ENCODE measurements at places on chromosomes 2 and 18.
A peak's percentile ranks its signal among the peaks of the same experiment; 100 is the strongest.

GRCh38 chr2:236825989-236826510 is 256.4 kb downstream of the ACKR3 start:
- DNase-seq = no peak

GRCh38 chr18:68985172-68985820 is 187.4 kb downstream of the CCDC102B start:
- no peak for DNase-seq

DNA sequence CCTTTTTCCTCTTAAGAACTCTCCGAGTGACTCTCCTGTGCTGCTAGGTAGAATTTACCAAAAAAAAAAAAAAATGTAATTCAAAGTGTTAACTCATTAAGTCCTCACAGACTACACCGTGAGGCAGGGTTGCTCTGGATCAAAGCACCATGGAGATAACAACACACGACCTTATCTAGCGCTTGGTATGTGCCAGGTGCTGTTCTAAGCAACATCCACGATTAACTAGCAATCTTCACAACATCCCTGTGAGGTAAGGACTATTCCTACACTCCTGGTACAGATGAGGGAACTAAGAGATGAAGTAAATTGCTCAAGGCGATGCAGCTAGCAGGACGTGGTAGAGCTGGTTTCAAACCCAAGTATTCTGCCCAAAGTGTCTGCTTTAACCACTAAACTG is 1.8 kb downstream of the MOGAT1 start:
- DNase-seq = no peak

DNA sequence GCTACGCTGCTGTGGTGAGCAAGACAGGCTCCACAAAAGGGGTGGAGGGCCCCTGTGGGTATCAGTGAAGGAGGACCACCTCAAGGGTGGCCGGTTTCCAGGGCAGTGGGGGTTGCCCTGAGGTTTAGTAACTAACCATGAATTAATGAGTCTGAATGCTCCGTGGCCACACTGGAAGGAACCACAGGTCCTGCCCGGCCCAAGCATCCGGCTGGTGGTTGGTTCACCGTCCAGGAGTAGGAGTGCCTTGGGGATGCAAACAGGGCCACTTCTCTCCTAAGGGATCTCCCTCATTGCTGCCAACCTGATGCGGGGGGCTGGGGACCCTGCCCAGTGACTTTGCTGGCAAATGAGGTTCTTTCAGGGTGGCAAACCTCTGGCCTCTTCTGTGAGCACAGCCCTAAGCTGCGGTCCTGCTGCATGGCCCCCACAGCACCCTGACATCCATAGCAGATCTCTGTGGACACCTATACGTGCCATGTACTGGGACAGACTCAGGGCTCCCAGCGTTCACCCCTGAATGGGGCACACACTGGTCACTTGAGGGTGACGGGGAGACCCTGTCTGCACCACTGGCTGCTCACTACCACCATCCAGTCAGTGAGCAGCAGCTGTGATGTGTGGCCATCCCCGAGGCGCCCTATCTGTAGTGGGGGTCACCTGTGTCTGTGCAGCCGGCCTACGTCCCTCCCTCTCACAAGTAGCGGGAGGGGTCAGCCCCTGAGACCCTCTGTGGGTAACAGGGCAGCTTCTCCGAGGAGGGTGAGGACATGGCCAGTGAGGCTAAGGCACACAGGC is 41.6 kb downstream of the HS6ST1 start:
- DNase-seq = no peak

GRCh38 chr18:3186678-3187658 is 32.8 kb downstream of the MYOM1 start:
- peak; percentile 36 for DNase-seq

DNA sequence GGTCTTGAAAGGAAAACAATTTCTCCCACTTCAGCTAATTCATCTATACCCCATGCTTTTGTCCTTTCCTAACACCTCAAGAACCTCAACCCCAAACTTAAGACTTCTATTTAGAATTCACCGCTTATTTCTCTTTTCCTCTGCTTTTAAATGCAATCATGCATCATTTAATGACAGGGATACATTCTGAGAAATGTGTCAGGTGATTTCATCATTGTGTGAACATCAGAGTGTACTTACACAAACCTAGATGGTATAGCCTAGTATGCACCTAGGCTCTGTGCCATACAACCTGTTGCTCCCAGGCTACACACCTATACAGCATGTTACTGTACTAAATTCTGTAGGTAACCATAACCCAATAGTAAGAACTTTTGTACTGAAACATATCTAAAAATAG is 22.9 kb downstream of the ARL5A start:
- DNase-seq = no peak

DNA sequence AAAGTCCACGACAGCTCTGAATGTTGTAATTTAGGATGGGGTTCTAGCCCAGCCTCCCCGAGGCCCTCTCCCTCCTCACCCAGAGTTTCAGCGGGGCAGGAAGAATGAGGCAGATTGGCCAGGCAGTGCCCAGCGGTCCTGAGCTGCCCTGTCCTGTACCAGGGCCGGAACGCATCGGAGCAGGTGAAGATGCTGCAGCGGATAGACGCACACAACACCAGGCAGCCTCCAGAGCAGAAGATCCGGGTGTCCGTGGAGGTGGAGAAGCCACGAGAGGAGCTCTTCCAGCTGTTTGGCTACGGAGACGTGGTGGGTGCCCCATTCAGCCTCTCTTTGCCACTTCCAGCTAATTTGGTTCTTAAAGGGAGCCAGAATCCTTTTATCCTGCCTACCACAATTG is 10.8 kb downstream of the KHK start:
- DNase-seq = no peak

DNA sequence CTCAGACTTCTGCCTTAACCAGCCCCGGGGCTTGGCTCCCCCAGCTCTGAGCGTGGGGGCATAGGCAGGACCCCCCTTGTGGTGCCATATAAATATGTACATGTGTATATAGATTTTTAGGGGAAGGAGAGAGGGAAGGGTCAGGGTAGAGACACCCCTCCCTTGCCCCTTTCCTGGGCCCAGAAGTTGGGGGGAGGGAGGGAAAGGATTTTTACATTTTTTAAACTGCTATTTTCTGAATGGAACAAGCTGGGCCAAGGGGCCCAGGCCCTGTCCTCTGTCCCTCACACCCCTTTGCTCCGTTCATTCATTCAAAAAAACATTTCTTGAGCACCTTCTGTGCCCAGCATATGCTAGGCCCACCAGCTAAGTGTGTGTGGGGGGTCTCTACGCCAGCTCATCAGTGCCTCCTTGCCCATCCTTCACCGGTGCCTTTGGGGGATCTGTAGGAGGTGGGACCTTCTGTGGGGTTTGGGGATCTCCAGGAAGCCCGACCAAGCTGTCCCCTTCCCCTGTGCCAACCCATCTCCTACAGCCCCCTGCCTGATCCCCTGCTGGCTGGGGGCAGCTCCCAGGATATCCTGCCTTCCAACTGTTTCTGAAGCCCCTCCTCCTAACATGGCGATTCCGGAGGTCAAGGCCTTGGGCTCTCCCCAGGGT is 5.5 kb downstream of the CTDSP1 start:
- DNase-seq = no peak

- no peak for DNase-seq
Measured at GRCh38 chr18:58490238-58490637, 138.7 kb downstream of the ALPK2 start.

DNA sequence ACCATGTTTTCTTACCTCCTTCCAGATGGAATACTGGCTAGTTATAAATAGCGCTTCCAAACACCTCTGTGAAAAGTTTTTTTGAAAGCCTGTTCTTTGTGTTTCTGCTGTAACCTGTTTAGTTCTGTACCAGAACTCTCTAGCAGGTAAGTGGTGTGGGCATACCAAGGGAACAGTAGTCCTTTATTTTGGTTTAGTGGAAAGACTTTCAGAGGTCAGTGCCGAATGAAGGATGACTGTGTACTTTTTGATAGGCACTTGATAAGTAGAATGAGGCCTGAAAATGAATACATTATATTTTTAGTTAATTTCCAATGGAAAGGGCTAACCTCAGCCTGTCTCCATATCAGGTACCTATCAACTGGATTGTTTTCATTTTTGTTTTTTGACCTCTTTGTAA is 27.6 kb upstream of the ASB1 start:
- no peak for DNase-seq

DNA sequence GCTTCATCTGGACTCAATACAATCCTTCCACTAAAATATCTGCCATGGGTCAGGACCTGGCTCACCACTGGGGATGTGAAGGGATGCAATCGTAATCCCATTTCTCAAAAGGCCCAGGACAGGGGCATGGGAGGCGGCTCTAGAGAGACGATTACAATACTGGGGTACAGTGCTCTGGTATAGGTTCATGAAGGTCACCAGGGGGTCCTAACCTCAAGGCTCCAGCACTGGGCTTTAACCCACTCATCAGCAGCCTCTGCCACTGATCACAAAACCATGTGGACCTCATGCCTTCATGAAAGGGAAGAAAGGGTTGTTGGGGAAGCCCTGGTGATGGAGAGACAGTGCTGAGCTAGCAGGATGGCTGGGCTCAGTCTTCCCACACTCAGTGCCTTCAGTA is 48.8 kb downstream of the ADD2 start:
- no peak for DNase-seq

DNA sequence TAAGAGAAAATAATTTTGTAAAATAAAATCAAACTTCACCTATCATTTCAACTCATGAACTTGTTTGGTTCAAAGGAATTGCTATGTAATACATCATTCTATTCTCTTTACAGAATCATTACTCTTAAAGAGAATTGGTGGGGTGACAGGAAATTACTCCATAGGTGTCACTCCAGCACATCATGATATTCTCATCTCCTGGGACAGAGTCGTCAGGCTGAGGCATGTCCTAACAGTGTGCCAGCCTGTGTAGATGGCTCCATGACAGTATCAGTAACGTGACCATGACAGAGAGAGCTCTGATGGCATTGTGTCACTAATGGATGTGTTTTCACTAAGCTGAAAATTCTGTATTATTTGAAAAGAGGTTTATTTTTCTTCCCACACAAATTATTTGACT is 13.9 kb downstream of the SPATS2L start:
- no peak for DNase-seq

GRCh38 chr18:4236940-4237663 is 218.0 kb downstream of the DLGAP1 start:
- no peak for DNase-seq

DNA sequence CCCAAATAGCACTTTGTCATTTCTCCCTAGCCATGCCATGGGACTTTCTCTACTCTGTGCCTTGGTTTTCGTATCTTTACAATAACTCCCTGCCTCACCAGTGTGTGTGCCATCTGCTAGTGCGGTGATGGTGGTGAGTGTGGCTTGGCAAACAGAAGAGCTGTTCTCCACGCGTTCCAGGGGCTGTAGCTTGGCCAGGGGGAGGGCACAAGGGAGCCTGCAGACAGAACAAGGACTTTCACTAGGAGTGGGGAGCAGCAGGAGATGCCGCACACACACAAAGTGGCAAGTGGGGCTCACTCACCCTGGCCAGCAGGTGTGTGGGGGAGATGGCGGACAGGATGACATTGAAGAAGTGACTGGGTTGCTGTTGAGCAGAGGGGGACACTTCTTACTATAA is 196.9 kb downstream of the HAUS1 start:
- DNase-seq = no peak

DNA sequence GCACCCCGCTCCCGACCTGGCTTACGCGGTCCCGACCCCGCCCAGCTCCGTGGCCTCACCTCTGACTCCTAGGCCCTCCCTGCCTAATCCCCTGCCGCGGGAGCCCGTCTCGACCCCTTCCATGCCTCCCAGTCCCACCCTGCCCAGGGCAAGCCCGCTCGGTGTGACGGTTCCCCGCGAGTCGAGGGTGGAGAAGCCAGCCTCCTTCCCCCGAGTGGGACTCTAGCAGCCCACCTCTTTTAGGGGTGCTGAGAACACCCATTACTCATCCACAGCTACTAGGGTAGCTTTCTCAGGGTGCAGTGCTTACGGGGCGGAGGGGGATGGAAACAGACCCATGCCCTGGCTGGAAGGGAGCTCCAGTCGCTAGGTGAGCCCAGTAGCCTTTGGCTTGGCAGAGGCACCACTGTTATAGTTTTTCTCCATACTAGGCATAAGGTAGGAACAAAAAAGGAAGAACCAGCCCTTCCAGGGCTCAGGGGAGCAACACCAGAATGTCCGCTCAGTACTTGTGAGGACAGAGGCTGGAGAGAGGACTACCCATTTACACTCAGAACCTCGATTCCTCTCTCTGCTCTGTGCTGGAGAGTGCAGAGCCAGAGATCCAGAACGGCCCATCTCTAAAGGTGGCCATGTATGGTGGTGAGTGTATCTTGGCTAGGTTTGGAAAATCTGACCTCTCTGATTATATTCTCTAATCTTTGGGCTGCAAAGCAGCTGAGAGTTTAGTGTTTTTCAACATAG is 606 bp downstream of the AGBL5 start:
- DNase-seq = no peak

DNA sequence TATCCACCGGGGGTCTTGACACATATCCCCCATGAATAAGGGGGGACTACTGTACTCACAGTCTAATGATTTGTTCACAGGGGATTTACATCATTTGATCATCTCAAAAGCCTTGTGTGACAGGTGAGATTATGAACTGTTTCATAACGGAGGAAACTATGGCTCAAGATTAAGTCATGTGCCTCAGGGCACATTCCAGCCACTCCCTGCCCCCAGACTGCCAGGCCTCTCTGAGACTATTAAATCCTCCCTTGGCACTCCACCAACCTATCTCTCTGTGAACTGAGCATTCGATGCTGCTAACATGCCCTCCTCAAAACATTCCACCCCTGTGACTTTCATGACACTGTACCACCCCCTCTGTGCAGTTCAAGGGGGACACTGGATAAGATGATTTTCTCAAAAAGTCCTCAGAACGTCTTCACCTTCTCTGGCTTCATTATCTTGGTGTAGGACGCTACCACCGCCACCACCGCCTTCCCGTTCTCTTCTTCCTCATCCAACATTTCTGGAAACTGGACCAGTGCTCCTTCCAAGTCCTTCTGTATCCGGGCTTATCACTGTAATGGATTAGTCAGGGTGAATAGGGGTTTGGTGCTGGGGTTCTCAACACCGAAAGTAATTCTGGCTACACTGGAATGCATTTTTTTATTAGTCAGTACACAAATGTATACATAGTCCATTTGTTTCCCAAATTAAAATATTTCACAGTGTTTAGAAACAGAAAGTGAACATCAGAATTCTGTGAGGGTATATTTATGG is 169.6 kb downstream of the KCNS3 start:
- peak; percentile 93 for DNase-seq

DNA sequence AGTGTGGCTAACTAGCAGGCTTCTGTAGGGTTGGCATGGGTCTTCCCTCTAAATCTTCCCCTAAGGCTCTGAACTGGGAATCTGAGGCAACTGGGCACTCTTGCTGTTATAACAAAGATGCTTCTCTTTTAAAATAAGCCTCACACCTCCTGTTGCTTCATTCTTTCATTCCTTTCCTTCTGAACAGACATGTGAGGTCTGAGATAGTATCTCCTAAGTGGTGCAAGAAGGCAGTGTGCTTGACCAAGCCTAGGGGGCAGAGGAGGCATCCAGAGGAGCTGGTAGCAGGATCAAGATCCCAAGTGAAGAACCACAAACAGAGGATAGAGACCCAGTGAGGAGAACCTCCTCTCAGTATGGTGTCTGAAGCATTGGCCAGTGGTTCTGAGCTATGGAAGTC is 90.9 kb downstream of the TTC27 start:
- no peak for DNase-seq

DNA sequence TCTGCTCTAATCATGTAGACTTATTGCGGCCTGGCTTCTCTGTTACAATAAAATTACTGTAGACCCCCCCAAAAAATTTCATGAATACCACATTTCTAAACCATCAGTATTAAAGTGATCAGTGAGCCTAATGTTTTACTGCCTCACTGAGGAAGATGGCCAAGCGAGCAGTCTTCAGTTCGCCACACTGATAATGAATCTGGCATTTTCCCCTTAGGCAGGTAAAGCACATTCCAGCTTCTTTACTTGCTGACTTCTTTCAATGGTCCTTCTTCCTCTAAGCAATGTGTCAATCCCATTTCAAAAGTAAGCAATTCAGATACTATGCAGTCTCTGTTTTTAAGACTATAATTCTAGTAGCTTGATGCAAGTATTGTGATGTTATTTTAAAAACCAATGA is 137.6 kb downstream of the LAMA1 start:
- DNase-seq = no peak

Measured in NCI-H226 (cell line).